KBM-7 (cell line): ENCODE measurements at places on chromosomes 16 and 17.
A peak's percentile ranks its signal among the peaks of the same experiment; 100 is the strongest.

- DNase-seq = no peak
These were observed 122.9 kb downstream of the METRNL start for GRCh38 chr17:83202002-83203000.

DNA sequence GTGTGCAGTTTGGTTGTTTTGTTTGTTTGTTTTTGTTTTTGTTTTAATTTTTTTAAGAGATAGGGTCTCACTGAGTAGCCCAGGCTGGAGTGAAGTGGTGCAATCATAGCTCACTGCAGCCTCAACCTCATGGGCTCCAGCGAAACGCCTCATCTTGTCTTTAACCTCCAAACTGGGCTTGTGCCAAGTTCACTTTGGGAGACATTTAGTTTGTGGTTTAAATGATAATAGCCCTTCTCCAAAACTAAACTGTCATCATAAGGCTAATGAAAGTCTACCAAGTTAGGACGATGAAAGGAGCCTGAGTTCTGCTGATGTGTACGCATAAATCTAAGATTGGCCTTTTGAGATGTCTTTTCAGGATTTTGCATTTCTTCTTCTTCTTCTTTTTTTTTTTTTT, 6.5 kb upstream of the CARD14 start:
- no peak for DNase-seq

GRCh38 chr16:85441189-85441889, 171.8 kb upstream of the GSE1 start:
- peak; percentile 77 for DNase-seq

GRCh38 chr17:74637926-74638325, 14.4 kb upstream of the CD300E start:
- DNase-seq = no peak

- DNase-seq = no peak
These were observed 22.5 kb downstream of the CYB5D2 start for GRCh38 chr17:4165301-4166010.

DNA sequence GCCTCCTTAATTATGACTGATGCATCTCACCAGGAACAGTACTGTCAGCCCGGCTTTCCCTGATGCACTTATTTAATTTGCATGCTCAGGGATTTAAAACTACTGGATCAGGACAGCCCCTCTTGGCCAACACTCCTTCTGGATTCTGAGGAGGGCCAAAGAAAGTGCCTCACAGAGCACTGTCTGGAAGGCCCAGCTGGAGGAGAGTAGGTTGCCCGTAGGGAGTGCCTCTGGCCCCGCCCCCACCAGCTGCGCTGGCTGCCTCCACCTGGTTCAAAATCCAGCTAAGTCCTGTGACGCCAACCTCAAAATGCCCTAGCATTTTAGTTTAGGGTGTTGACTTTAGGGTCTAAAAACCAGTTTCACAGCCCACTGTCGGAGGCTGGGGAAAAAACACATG, 49.4 kb upstream of the SREBF1 start:
- DNase-seq = no peak

DNA sequence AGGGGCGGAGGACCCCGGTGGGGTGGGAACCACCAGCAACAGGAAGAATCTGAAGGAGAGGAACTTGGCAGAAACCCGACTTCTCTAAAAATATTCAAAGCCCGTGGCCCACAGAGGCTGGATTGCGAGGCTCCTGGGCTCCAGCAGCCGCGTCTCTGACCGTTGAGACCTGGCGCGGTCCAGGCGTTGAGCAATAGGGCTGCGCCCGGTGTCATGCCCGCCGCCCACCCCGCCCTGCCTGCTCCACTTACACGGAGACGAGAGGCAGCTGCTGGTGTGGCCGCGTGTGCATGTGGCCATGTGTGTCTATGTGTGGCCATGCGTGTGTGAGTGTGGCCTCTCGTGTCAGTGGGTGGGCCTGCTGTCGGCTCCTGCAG, 83.6 kb downstream of the IRF8 start:
- DNase-seq = peak; percentile 69

DNA sequence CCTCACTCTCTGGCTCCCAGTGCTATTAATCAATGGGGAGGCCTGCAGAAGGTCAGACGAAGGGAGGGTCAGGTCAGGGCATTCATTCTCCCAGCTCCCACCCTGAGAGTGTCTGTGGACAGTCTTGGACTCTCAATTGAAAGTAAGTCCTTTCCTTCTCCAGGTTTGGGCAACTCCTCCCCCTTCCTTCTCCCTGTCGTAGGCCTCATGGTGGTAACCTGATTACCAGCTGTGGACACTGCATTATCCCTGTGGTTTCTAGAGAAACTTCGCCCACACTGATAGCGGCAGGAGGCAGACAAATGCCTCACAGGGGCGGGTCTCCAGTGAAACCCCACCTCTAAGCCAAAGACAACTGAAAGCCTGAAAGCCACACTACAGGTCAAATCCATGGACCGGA, 57.7 kb upstream of the SLC25A19 start:
- DNase-seq = peak; percentile 75

DNA sequence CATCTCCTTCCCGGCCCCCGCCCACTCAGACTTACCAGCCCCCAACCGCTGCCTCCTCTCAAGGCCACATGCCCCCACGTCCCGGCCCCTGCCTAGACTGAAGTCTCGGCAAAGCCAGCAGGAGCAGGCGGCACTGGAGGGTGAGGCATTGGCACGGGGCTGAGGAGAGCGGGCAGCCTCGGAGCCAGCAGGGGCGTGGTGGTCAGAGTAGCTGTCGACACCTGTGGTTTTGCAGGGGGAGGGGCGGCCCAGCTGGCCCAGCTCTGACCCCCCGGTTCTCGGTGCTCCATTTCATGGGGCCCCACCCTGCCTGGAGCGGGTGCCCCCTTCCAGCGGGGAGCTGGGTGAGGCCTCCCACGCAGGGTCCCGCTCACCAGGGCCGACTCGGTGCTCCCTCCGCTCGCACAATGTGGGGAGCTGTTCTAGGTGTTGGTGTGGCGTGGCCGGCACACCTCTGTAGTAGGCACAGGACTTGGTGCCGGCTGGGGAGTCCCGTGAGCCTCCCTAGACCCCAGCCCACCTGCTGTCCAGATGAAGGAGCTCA, 4.7 kb downstream of the CDH15 start:
- no peak for DNase-seq

DNA sequence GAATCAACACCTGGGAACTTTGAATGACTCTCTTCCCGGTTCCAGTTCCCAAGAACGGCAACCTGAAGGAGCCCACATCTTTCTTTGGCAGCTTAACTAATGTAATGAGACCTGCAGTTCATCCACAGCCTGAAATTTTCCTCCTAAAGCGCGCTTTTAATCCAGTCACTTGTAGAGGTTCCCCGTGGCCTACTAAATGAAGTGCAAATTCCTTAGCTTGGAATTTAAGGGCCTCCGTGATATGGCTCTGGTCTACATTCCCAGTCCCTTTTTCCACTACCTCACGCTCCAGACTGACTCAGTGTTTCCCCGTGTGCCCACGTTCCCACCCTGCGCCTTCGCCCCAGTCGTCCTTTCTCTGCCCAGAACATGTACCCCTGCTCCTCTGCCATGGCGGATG, 27.2 kb downstream of the FZD2 start:
- no peak for DNase-seq

- peak; percentile 91 for DNase-seq
These were observed 39.3 kb downstream of the CHD9 start for GRCh38 chr16:53094013-53094630.

GRCh38 chr17:35740997-35741931, 9.8 kb downstream of the RASL10B start:
- no peak for DNase-seq
